Kidney (tissue), 22 donors: ENCODE measurements at places on chromosomes 6 and 20. TPM values are rescaled to one million over a fixed set of nuclear protein-coding genes. Genes with fewer than 3 reads are reported as not detected.
A peak's percentile ranks its signal among the peaks of the same experiment; 100 is the strongest.

The MYO6 gene
- total RNA-seq = 114 TPM

The OOEP gene
- 0.35 TPM for total RNA-seq

The STMND1 gene
- not detected for total RNA-seq

The PARD6B gene
- total RNA-seq = 72.0 TPM

The KIAA0408 gene
- 2.7 TPM for total RNA-seq

The PAK5 gene
- total RNA-seq = 0.13 TPM

The HLA-DMA gene
- total RNA-seq = 98.5 TPM

GRCh38 chr20:46994341-46994740 is 99.7 kb downstream of the EYA2 start:
- H3K27me3 ChIP-seq = no peaks in the 10 kb centered on the region
- no peak overlapping the region for H3K27ac ChIP-seq
- no peak for DNase-seq

GRCh38 chr20:59223182-59223601 is 59.6 kb downstream of the ZNF831 start:
- no peaks in the 10 kb centered on the region for H3K4me1 ChIP-seq
- peak; percentile 61 for DNase-seq
- no peaks in the 10 kb centered on the region for H3K36me3 ChIP-seq
- no peak overlapping the region for H3K4me3 ChIP-seq
- H3K27me3 ChIP-seq = no peaks in the 10 kb centered on the region
- no peak overlapping the region for H3K27ac ChIP-seq

DNA sequence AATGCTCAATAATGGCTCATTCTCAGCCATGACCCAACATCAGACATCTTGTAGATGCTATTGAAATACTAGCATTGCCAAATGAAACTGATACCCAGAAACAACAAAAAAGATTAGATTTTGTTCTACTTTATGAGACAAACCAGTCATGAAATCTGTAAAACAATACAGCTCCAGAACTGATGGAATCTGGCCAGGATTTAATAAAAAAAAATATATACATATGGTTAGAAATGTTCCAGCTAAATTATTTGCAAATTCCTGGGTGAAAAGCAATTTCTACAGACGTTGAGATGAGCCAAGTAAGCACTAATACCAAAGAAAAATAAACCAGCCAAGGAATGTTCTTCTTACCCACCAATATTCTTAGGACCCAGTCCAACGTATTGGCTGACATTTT is 201.3 kb downstream of the EPHA7 start:
- H3K4me1 ChIP-seq = no peaks in the 10 kb centered on the region
- no peaks in the 10 kb centered on the region for H3K36me3 ChIP-seq
- no peak overlapping the region for H3K27ac ChIP-seq
- H3K27me3 ChIP-seq = no peaks in the 10 kb centered on the region
- no peak for DNase-seq

DNA sequence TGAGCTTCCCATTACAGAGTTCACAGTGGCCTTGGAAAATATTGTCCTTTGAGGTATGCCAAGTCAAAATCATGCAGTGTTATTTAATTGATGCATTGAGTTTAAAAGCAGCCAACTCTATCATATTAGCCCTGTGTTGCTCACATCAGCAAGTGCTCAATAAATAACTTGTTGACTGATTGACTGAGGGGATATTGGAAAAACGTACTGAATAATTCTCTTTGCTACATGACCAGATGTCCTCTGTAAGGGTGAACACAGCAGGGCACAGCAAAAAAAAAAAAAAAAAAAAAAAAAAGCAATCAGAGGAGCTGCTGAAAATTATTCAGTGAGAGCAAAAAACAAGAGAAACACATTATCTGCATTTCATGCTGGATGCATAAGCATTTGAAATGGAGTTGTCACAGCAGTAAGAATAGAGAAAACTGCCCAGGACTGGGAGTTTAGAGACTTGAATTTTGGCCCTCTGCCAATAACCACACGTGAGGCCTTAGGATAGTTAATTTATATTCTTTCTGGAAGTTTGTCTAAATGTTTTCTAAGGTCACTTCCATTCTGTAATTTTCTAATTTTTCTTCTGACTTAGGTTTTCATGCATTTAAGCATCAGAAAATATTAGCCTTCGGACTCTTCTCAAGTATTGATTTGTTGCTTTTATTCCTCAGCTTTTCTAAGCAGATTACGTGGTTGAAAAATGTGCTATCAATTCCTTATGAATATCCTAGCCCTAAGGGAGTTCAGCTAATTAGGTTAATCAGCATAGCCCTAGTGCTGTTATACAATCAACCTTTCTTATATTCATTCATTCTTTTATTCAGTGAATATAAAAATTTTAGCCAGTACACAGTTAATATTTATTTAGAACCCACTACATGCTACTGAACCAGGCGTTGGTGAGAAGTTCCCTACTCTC is 246.8 kb upstream of the STXBP5 start:
- no peaks in the 10 kb centered on the region for H3K4me1 ChIP-seq
- DNase-seq = no peak
- no peak overlapping the region for H3K27ac ChIP-seq

- peaks cover 32% of the 10 kb centered on the region for H3K4me1 ChIP-seq
- H3K4me3 ChIP-seq = no peak overlapping the region
- no peaks in the 10 kb centered on the region for H3K27me3 ChIP-seq
- peak overlapping the region; percentile 74 for H3K27ac ChIP-seq
Observed at GRCh38 chr6:1124885-1125284, 187.0 kb upstream of the FOXQ1 start.

DNA sequence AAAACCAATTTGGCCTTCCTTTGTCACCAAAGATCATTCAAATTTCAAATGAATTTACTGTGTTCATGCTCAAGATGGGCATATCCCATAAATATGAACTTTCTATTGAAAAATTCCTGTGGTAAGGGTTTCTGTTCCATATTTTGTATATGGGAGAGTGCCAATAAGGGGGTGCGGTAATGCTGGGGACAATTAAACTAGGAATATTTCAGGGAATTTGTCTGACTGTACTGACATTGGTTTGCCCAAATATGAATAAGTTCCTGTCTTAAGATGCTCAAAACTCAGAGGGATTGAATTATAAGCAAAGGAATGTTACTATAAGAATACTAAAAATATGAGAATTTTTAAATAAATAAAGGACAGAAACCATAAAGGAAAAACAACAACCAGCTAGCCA is 553.0 kb upstream of the MARCKS start:
- no peak for DNase-seq
- no peak overlapping the region for H3K4me3 ChIP-seq
- H3K27ac ChIP-seq = no peak overlapping the region
- no peaks in the 10 kb centered on the region for H3K36me3 ChIP-seq

DNA sequence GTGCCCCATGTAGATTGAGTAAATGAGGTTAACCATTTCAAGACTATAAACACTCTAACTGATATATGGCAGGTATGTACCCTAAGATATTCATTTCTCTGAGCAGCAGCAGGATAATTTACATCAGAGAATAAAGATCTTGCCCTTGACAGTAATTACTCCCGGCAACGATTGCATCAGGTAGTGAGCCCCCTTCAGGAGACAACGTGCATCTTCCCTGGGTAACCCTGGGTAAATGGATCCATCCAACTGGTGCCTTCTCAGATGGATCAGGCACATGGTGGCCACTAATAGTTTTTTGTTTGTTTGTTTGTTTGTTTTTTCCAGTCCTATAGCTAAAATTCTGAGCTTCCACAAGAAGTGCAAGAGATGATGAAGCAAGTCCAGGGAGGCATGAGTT is 469.4 kb upstream of the SLC35B3 start:
- H3K36me3 ChIP-seq = no peaks in the 10 kb centered on the region
- no peak overlapping the region for H3K4me3 ChIP-seq
- H3K27me3 ChIP-seq = no peaks in the 10 kb centered on the region
- no peak for DNase-seq

- H3K27me3 ChIP-seq = no peaks in the 10 kb centered on the region
- H3K27ac ChIP-seq = no peak overlapping the region
- no peak overlapping the region for H3K4me3 ChIP-seq
- no peaks in the 10 kb centered on the region for H3K4me1 ChIP-seq
- DNase-seq = no peak
Observed at GRCh38 chr6:143062551-143062950, 1.9 kb downstream of the AIG1 start.

DNA sequence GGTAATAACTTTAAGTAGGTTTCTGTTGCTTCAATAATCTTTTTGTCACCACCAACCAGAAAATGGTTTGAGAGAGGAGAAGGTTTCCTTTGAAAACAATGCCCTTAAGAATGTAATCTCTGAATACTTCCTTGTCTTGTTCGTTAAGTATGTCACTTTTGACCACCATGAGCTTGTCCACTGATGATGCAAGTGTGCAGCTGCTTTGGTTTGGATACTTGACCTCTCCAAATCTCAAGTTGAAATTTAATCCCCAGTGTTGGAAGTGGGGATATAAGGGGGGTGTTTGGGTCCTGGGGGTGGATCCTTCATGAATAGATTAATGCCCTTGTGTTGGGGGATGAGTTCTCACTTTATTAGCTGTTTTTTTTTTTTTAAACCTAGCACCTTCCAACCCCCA is 985.4 kb downstream of the EPHA7 start:
- H3K4me1 ChIP-seq = no peaks in the 10 kb centered on the region
- H3K36me3 ChIP-seq = no peaks in the 10 kb centered on the region
- no peaks in the 10 kb centered on the region for H3K27me3 ChIP-seq
- H3K4me3 ChIP-seq = no peak overlapping the region
- no peak overlapping the region for H3K27ac ChIP-seq
